ENCODE measurements at places on chromosomes 16 and 17.

- DNase-seq, result peak; percentile 64
Measured at GRCh38 chr16:7313170-7313569, 19.5 kb upstream of the RBFOX1 start.

GRCh38 chr16:88511906-88512305 lies 58.3 kb upstream of the ZC3H18 start:
- DNase-seq, result no peak

- no peak for DNase-seq
Measured at GRCh38 chr16:80142281-80142680, 398.5 kb upstream of the DYNLRB2 start.

GRCh38 chr16:69406780-69407331 lies 17.6 kb upstream of the CYB5B start:
- DNase-seq, result no peak

GRCh38 chr17:14123619-14124278 lies 54.4 kb downstream of the COX10 start:
- no peak for DNase-seq

- no peak for DNase-seq
Measured at GRCh38 chr17:71446645-71447437, 674.0 kb upstream of the SOX9 start.

DNA sequence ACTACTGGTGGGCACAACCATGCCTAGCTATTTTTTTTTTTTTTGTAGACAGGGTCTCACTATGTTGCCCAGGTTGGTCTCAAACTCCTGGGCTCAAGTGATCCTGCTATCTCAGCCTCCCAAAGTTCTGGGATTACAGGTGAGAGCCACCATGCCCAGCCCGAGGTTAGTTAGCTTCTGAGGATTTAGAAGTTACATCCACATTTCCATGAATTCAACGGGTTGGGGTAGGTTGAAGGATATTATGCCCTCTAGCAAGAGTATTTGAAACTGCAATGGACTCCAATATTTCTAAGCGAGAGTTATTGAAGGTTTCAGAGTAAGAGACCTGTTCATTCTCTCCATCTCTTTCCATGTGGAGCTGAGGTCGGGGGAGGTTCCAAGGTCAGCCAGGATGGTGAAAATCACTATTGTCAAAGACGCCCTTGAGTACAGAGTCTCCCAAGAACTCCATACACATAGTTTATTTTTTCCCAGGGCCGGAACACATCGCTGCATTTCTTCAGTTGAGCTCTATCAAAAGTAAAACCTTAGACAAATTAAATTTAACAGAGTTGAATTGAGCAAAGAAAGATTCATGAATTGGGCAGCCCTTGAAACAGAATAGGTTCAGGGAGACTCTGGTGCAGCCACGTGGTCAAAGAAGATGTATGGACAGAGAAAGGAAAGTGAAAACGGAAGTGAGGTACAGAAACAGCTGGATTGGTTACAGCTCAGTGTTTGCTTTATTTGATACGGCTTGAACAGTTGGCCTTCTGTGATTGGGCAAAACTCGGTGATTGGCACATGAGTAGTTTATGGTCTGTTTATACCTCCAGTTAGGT lies 19.0 kb upstream of the ITPRIPL2 start:
- no peak for DNase-seq
